ENCODE measurements at places on chromosomes 4 and X.

DNA sequence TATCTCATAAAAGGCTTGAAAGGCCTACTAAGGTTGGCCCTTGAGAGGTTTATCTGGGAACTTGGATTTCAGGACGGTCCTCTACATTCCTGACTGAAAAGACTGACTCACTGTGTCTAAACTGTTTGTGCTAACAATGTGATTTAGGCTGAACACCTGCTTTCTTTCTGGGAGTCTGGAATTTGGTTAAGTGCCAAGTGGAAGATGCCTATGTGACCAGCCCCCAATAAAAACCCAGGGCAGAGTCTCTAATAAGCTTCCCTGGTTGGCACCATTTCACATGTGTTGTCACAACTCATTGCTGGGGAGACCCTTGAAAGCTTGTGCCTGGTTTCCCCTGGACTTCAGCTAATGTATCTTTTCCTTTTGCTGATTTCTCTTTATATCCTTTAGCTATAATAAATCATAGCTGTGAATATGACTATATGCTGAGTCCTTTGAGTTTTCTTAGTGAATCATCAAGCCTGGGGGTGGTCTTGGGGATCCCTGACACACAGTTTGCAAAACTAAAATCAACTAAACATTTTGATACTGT is 55.1 kb downstream of the GPR82 start:
- no peak for DNase-seq

DNA sequence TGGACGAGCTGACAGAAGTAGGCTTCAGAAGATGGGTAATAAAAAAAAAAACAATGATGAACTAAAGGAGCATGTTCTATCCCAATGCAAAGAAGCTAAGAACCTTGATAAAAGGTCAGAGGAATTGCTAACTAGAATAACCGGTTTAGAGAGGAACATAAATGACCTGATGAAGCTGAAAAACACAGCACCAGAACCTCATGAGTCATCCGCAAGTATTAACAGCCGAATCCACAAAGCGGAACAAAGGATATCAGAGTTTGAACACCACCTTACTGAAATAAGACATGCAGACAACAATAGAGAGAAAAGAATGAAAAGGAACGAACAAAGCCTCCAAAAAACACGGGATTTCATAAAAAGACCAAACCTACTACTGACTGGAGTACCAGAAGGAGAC is 10.5 kb downstream of the NELFA start:
- no peak for DNase-seq

DNA sequence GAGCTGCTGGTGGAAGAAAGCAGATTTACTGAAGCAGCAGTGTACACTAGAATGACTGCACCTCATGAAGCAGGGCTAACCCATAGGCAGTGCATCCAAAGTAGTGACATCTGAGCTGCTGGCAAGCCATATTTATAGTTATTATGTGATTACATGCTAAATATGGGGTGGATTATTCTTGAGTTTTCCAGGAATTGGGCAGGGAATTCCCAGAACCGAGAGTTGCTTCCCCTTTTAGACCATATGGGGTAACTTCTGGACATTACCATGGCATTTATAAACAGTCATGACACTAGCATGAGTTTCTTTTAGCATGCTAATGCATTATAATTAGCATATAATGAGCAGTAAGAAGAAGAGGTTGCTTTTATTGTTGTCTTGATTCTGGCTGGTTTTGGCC is 665.8 kb upstream of the POU3F4 start:
- no peak for DNase-seq

DNA sequence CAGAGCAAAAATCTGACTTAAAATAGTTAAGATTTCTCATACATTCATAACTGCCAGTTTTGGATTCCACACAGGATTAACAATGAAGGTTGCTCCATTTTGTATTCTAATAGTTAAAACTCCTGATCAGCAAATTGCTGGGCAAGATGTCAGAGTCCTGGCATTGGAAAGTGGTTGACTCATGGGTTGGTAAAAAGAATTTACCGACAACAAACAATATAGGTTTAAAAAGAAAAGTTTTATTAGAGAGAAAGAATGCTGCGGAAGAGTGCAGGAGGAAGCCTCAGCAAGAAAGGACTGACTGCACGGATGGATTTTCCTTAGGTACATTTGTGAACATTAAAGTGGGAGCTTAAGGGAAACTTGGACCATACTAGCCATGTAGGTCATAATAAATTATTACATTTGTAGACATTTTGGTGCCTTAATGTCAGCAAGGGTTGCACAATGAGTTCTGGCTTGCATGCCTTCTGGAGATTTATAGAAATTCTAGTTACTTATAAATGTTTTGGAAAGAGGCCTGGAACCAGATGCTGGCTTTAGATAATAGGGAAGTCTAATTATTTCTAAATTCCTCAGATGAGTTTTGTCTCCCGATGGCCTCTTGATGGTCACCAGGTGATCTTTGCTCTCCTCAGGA is 25.4 kb upstream of the IL2 start:
- DNase-seq: no peak

GRCh38 chr4:155114790-155115189 is 93.6 kb upstream of the NPY2R start:
- DNase-seq: no peak

DNA sequence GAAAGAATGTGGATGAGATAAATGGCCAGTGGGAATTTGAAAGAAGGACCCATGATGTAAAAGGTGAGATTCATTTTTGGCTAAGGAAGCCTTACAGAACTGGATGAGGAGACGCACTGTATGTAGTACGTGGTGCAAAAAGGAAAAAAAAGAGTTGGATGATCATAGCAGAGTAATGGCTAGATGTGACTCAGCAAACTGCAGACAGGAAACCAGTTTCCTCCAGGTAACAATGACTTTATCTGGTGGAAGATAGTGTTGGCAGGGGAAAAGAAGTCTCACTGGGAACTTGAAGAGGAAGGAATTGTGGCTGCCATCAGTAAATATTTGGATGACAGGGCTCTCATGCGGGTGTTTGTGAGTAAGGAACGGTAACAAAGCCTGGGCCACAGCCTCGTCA is 243.2 kb downstream of the CPE start:
- no peak for DNase-seq

- no peak for DNase-seq
Measured at GRCh38 chr4:8553991-8554405, 26.2 kb upstream of the GPR78 start.

DNA sequence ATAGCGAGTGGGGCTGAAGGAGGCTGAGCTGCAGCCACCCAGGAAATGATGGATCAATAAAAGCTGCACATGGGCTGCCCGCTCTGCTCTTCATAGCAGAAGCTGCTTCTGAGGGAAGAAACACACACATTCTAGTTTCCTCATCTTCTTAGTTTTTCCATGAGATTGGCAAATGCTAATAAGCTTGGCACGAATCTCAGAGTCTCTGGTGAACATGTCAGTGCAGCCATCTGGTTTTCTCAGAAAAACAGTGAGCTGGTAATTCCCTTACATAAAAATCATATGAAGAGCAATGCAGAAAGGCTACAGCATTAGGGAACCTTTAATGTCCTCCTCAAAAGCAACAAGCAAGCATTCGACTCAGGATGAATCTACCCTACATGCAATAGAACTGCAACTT is 69.9 kb downstream of the GATB start:
- no peak for DNase-seq

GRCh38 chr4:177759729-177760128 is 317.5 kb upstream of the AGA start:
- DNase-seq: no peak

DNA sequence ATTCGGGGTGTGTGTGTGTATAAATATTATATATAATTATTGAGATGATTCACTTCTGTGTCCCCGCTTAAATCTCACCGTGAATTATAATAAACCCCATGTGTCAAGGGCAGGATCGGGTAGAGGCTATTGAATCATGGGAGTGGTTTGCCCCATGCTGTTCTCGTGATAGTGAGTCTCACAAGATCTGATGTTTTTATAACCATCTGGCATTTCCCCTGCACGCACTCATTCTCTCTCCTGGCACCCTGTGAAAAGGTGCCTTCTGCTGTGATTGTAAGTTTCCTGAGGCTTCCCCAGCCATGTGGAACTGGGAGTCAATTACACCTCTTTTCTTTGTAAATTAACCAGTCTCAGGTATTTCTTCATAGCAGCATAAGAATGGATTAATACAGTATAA is 851.4 kb upstream of the AGA start:
- no peak for DNase-seq

GRCh38 chr4:6916587-6917460 is 7.2 kb downstream of the TBC1D14 start:
- peak; percentile 46 for DNase-seq

GRCh38 chr4:8290701-8290970 is 21.1 kb downstream of the HTRA3 start:
- DNase-seq: no peak

GRCh38 chr4:150080875-150081274 is 2.6 kb downstream of the DCLK2 start:
- DNase-seq: no peak

GRCh38 chr4:81509191-81509590 is 37.5 kb upstream of the RASGEF1B start:
- DNase-seq: peak; percentile 85
